ENCODE measurements at places on chromosomes 5 and 9.
A peak's percentile ranks its signal among the peaks of the same experiment; 100 is the strongest.

DNA sequence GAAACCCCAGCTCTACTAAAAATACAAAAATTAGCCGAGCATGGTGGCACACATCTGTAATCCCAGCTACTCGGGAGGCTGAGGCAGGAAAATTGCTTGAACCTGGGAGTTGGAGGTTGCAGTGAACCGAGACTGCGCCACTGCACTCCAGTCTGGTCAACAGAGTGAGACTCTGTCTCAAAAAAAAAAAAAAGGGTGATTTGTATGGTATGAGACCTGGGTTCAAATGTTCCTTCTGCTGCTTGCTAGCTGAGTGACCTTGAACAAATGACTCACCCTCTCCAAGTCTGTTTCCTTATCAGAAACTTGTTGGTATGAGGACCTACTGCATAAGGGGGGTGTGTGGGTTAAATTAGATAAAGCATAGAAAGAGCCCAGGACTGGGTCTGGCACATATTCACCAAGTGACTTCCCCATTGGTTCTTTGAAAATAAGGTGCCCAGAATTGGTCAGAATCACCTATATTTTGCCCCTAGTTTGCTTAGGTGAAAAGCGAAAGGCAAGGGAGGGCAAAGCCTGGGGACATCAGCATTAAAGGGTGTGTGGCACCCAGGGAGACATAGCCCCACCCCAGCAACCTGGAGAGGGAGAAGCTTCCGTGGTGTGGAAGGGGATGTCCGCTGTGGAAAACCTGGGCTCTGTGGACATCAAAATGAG, 9.9 kb downstream of the SLC25A25 start:
- no peak for DNase-seq

DNA sequence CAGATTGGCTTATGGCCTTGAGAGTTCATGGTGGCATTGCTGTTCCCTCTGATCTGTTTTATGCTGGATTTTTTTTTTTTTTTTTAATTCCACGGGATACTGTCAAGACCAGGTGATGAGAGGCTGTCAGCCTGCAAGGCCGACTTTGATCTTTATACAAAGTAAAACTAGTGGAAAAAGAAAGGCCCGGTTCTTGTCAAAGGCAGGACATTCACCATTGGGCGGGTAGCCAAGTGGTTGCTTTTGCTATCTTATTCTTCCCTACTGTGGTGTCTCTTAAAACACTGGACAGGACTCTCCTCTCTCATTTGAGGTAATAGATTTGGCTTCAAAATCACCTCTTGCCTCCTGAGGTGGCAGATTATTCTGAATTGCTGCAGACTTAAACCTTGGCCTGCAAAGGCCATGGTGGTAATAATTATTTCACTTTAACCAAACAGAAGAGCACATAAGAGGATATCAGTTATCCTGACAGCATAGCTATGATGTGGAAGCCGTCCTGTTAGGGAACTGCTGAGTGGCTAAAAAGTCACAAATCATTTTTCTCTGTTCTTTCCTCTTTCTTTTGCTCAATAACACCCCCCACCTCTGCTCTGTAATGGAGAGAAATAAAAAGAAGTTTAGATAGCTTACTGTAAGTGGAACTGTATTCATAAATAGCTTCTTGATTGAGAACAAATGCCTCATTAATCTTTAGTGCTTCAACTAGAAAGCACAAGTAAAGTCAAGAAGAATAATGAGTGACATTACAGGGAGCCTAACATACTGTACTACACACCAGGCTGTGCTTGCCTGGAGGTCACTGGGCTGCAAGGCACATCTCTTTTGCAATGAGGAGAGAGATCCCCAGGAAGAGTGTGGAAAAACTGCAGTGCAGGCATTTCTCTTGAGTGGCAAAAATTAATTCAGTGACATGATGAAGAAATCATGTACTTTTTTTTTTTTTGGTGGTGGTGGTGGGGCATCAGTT, 275.6 kb downstream of the KDM4C start:
- DNase-seq = no peak

- DNase-seq = no peak
These were observed 101.9 kb downstream of the FBXL7 start for GRCh38 chr5:15601853-15602252.

DNA sequence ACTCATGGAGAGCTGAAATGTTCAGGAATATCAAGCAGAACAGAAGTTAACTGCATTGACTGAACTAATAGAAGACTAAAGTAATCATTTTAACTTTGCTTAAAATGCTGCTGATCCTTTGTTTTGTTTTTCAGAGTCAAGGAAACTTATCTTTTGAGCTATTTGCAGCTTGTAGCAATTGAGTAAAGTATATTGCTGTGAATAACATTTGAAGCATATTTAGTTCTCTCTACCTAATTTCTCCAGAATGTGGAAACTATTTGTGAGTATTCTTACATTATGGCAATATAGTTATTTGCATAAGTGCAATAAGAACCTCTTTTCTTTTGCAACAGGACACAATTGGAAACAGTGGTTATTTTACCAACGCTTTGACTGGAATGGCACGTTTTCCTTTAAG, 5.3 kb upstream of the SOX30 start:
- no peak for DNase-seq

DNA sequence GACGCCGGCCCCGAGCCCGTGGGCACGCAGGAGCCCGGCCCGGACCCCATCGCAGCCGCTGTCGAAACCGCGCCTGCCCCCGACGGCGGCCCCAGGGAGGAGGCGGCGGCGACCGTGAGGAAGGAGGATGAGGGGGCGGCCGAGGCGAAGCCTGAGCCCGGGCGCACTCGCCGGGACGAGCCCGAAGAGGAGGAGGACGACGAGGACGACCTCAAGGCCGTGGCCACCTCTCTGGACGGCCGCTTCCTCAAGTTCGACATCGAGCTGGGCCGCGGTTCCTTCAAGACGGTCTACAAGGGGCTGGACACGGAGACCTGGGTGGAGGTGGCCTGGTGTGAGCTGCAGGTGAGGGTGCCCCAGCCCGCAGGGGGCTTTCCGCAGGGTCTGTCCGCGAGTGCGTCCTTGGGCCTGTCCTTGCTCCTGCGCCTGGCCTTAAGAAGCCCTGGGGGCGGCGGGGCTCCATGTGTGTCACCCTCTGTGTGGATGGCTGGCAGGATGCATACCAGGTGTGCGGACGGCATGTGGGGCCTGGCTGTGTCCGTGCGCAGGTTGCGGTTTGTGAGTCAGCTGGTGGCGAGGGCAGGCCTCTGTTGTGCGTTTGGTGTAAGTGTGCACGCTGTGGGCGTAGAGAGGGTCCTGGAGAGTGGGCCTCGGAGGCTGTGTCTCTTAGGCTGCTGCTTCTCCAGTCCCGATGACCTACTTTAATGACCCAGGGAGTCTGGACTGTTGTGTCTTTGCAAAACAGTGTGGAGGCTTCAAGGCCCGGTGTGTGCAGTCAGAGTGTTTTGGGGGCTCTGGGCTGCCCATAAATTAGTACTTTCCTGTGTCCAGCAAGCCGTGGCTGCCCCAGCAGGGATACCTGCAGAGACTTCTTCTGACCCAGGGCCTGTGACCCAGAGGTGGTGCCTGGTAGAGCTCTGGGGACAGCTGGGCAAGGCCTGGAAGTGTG, 1.6 kb downstream of the WNK2 start:
- DNase-seq = no peak

DNA sequence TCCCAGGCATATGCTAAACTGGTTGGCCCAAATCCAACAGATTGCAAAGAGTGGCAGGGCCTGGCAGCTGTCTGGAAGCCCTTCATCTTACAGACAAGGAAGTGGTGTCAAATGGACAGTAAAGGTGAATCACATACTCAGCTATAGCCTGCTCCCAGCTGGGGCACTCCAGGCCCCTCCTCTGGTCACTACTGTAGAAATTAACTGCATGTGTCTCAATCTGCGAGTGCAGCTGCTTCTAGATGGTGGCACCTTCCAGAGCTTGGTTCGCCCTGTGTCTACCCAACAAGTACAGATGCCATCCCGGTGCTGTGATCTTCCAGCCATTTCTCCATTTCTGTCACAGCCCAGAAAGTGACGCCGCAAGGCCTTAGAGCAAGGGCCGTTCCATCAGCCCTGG, 50.2 kb downstream of the OTULIN start:
- no peak for DNase-seq

DNA sequence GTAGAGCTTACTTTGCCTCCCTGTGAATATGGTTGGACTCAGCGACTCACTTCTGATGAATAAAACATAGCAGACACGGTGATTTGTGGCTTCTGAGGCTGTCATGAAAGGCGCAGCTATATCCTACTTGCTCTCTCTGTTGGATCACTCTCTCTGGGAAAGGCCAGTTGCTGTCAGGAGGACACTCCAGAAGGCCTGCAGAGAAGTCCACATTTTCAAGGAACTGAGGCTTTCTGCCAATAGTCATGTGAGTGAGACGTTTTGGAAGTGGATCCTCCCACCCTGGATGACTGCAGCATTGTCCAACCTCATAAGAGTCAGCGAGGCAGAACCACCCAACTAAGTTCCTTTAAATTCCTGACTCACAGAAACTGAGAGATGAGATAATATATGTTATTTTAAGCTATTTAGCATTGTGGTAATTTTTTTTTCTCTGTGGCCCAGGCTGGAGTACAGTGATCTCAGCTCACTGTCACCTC, 156.0 kb upstream of the MAST4 start:
- peak; percentile 55 for DNase-seq

- DNase-seq = no peak
These were observed 3.1 kb downstream of the CXXC5 start for GRCh38 chr5:139651043-139651834.

DNA sequence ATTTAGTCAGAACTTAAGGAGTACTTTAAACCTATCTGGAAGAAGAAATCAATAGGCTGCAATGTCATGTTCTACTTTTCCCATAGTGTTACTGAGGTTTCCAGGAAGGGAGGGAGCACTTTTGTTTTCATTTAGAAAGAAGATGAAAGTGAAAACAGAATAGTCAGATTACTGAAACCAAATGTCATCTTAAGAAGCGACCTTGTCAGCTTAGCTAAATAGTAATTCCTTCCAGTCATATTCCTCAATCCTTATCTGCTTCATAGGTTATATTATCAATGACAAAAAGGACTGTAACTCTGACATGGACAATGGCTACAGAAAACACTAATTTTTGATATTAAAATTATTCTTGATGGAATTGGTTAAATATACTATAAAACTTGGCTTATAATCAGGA, 27.7 kb downstream of the SAR1B start:
- DNase-seq = no peak

DNA sequence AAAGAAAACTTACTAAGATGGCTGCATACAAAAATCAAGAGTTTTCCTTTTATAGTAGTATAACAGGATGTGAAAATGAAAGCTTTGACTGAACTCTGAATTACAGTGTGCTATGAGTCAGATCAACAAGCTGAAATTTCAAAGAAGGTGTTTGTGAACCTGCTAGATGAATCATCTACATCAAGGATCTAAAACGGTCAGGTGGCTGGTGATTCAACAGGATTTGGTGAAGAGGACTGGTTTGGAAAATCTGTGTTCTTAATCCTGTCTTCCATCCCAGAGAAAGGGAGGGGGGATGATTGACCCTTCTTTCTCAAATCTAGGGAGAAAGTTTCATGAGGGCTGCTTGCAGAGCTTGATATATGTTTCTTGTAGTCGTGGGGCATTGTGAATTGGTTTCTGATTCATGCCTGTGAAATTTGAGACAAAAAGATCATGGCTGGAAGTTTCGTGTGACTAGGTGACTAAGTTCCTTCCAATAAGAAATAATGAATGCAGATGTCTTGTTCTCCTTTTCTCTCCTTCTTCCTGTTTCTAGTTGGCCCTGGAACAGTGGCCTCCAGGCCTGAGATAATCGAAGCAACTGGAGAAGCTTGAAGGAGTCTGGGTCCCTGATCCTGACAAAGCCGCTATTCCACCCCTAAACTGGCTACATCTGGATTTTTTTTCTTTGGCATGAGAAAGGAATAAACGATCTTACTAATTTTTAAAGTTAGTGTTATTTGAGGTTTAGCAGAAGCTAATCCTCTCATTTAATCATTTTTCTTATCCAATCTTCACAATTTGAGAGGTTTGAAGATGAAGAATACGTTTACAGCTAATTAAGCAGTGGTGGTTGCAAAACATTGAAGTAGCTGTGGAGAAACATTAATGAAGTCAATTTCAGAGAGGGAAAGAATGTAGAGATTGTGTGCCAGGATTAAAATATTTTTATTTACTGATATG, 67.2 kb downstream of the MRPS30 start:
- DNase-seq = peak; percentile 49

DNA sequence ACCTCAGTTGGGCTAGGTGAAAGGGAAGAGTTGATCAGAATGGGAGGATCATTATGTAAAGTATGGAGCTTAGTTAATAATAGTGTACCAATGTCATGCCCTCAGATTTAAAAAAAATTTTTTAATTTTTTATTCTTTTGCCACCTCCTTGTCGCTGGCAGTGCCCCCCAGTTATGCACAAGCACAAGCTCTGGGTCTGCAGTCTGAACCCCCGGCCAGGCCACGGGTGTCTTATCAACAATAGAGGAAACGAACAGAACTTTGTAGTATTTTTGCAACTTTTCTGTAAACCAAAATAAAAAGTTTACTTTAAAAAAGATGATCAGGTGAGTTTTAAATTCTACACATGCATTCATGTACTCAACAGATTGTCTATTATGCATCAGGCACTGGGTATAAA, 1.4 kb upstream of the GM2A start:
- DNase-seq = no peak

GRCh38 chr9:25913806-25914205, 235.6 kb upstream of the TUSC1 start:
- no peak for DNase-seq

GRCh38 chr9:106112935-106113334, 418.6 kb downstream of the TMEM38B start:
- no peak for DNase-seq

GRCh38 chr9:72856972-72857623, 95.8 kb downstream of the ALDH1A1 start:
- peak; percentile 9 for DNase-seq

- DNase-seq = no peak
These were observed 15.1 kb upstream of the OXCT1 start for GRCh38 chr5:41885286-41885685.

- no peak for DNase-seq
These were observed 38.3 kb downstream of the SAR1B start for GRCh38 chr5:134594336-134594735.

- no peak for DNase-seq
These were observed 22.4 kb upstream of the TNFSF15 start for GRCh38 chr9:114828303-114828650.

All from activated CD4-positive, alpha-beta T cell treated with anti-CD3 and anti-CD28 coated beads for 36 hours (primary cell).